Activated CD4-positive, alpha-beta T cell treated with anti-CD3 and anti-CD28 coated beads for 4 hours (primary cell): ENCODE measurements at places on chromosomes 13 and 19.

- no peak for DNase-seq
Observed at GRCh38 chr13:50484472-50485113, 358.9 kb downstream of the DLEU7 start.

DNA sequence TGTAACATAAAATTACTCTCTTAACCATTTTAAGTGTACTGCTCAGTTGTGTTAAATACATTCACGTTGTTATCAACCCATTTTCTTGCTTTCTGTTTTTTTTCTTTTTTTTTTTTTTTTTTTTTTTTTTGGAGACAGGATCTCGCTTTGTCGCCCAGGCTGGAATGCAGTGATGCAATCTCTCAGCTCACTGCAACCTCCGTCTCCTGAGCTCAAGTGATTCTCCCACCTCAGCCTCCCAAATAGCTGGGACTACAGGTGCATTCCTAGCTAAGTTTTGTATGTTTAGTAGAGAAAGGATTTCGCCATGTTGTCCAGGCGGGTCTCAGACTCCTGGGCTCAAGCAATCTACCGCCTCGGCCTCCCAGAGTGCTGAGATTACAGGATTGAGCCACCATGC is 42.5 kb upstream of the C13orf42 start:
- no peak for DNase-seq

- no peak for DNase-seq
Observed at GRCh38 chr13:73480779-73481559, 422.2 kb downstream of the KLF5 start.

DNA sequence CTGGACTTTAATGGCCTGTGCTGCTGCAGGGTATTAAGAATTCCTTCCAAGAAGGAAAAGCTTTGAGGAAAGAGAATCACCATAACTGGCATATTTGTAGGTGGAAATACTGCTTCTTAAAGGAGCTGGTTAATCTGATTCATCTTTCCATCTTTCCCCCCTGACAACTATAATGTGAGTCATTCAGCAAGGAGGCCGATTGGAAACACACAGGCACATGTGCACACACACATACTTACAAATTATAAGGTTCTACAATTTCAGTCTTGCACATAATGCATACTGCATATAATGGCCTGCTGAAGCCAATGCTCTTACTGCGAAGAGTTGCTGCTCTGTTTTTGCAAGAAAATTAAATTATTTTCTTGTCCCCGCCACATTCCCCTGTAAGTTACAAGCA is 78.8 kb upstream of the TPP2 start:
- no peak for DNase-seq

- DNase-seq, result no peak
Observed at GRCh38 chr13:24540236-24541126, 27.9 kb upstream of the PARP4 start.
